Left lobe of liver (tissue), 2 donors: ENCODE measurements at places on chromosomes 12 and 14. TPM values are rescaled to one million over a fixed set of nuclear protein-coding genes. Genes with fewer than 3 reads are reported as not detected.

The VRTN gene
- 0.08 TPM for total RNA-seq

The NANOG gene
- total RNA-seq = 0.70 TPM

The MFAP5 gene
- total RNA-seq = not detected

The TAS2R7 gene
- total RNA-seq = not detected

The EPYC gene
- not detected for total RNA-seq

GRCh38 chr12:6292606-6293005 is 17.9 kb upstream of the PLEKHG6 start:
- no peak for DNase-seq

GRCh38 chr12:116535241-116535640 is 23.9 kb upstream of the MAP1LC3B2 start:
- DNase-seq = no peak

GRCh38 chr14:61569812-61570548 is 125.3 kb upstream of the HIF1A start:
- DNase-seq = no peak

DNA sequence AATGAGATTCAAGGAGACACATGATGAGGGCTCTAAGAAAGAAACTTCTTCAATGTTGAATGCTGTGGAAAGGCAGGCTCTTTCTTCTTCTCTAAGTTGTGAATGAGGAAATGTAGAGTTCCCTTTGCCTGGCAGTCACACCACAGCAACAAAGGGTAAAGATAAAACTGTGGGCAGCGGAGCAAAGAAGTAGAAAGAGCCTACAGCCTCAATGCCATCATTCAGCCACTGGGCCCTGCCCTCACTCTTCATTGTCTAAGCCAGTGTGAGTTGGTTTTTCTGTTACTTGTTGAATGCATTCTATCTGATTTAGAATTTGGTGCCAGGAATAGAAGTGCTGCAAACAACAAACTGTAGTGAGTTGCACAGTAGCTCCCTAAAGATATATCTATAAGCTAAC is 12.2 kb downstream of the SDR9C7 start:
- DNase-seq = no peak

DNA sequence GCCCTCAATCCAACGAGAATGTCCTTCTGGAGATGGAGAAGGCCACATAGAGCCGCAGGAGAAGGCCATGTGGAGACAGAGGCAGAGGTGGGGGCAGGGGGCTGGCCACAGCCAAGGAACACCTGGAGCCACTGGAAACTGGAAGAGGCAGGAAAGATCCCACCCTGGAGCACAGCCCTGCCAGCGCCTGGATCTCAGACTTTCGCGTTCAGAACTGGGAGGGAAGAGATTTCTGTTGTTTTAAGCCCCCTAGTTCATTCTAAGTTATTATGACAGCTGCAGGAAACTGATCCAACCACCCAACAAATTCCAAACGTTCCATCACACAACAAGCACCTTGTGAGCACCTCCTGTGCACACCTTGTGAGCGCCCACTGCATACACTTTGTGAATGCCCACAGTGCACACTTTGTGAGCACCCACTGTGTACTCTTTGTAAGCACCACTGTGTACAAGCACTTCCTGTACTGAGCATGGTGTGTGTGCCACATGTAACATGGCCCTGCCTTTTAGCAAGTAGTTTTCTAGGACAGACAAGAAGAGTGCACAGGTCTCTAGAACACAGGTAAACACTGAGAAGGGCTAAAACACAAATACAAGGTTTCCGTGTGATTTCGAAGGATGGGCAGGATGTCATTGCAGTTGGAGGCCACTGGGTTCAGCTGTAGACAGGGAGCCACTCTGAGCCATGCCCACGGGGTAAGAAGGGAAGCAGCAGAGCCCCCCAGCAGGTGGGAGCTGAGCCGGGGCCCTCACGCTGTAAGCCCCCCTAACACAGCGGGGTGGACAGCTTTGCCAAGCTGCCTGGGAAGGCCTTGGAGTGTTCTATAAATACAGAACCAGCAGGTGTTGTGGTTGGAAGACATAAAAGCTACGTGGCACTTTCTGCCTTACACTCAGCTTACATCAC is 15.4 kb downstream of the RIMBP2 start:
- DNase-seq = no peak

DNA sequence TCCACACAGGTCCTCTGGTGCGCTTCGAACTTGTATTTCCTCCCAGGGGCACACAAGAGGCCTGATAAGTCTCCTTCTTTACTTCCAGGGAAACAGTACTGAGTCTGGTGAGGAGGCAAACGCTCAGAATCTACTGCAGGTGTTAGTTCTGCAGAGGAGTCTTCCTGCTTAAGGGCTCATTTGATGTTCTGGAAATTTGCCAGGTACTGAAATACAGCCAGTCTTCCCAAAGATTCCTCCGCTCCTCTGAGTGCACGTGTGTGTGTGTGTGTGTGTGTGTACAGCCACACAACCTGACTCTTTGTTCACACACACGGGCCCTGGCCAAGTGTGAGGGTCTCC is 92.0 kb downstream of the FBXL14 start:
- DNase-seq = no peak

- DNase-seq = no peak
These were observed 15.5 kb downstream of the RIC8B start for GRCh38 chr12:106790020-106790419.
